Suppressor macrophage treated with lipopolysaccharide for 1 hour (primary cell): ENCODE measurements at places on chromosomes 12 and 14.

- no peak for DNase-seq
Observed at GRCh38 chr14:23525611-23526010, 26.0 kb downstream of the ZFHX2 start.

- DNase-seq: no peak
Observed at GRCh38 chr14:104237651-104238423, 99.5 kb downstream of the KIF26A start.

DNA sequence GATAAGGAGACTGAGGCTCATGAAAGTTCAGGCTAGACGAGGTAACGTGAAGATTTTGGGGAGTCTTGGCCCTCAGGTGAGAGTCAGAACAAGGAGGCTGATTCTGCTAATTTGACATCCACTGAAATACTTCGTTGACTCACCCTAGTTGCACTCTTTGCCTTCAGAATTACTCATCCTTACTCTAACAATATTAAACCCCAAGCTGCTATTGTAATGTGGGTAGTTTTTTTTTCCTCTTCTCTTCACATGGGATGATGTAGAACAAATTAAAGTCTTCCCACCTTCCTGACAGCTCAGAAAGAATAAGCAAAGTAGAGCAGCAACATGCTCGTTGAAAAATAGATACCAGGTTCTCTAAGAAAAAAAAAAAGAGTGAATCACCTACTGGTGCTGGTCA, 22.0 kb upstream of the SRRM4 start:
- DNase-seq: no peak

GRCh38 chr12:85872497-85873091, 1.5 kb upstream of the NTS start:
- DNase-seq: peak; percentile 81
